ENCODE measurements at places on chromosomes 7 and 10.
A peak's percentile ranks its signal among the peaks of the same experiment; 100 is the strongest.

DNA sequence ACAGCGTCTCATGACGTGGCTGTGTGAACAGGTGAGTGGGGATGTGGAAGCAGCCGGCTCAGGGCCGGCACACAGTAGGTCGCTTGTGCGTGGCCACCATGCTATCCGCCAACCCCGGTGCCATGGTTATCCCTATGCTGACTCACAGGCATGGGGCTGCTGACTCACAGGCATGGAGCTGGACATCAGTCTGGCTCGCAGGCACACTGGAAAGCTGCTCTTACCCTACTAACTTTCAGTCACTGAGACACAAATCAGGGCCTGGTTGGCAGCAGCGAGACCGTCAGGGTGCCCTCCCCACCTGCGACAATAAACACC is 341.9 kb downstream of the PTPRN2 start:
- DNase-seq: peak; percentile 15

DNA sequence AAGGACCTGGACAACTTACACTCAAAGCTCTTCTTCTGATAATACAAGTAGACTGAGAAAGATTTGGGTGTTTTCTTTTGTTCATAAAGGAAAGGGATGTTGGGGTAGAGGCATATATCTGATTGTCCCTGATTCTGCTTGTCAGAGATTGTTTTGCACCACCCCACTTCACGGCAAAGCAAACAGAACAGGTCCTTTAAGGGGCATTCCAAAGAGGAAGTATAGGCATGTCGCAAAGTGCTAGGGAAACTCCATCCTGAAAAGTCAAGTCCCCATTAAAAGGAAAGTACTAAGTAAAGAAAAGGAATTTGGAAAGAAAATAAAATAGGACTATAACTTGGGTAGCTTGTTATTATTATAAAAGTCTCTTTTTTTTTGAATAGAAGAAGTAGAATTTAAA is 233.0 kb downstream of the DNAJB9 start:
- DNase-seq: no peak

DNA sequence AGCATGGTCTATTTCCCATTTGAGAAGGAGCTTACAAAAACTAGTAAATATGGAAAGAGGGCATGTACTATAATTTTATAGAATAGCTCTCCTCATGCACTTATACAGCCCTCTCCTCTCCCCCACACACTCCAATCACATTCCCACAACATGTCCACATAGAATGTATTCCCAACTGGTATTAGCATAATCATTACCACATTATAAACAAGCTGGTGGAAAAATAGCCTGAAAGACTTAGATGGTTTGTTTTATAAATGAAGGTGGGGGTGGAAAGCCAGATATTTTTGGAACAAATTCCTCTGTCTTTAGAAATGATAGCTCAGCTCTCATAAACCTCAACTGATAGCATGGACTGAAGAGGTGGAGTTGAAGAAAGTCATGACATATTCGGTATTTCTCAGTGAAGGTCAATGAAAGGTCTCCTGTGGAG is 410.1 kb downstream of the SUGCT start:
- DNase-seq: no peak

DNA sequence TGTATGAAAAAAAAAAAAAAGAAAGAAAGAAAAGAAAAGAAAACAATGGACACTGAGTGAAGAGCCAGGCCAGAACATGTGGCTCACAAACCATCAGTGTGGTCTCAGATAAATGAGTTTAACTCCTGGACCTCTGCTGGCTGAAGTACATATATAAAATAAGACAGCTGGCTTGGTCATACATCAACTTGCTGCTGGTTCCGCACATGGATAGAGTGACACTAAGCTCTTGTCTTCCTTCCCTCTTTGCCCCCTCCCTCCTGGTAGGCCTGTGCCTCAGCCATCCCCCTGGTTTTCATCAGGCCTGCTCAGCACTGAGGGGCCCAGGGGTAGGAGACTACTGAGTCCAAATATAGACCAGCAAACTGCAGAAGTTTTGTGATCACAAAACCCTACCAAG is 58.1 kb upstream of the DGKI start:
- no peak for DNase-seq

DNA sequence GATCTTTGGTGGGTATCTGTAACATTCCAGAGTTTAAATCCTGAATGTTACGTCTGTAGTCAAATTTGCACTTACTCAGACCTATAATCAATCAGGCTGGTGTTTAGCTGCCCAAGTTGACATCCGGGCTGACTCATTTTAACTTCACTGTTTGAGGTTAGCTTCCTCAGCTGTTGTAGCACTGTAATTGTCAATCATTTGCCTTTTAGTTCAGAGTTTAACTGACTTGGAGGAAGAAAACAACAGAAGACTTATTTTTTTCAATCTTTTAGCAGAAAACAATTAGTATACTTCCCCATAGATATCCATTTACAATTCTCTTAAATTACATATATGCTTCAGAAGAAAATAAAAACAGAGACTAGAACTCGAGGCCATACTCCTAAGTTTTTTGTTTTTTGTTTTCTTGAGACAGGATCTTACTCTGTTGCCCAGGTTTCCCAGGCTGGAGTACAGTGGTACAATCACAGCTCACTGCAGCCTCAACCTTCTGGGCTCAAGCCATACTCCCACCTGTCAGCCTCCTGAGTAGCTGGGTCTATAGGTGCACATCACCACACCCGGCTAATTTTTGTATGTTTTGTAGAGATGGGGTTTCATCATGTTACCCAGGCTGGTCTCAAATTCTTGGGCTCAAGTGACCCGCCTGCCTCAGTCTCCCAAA is 38.5 kb upstream of the LRRC17 start:
- peak; percentile 44 for DNase-seq

DNA sequence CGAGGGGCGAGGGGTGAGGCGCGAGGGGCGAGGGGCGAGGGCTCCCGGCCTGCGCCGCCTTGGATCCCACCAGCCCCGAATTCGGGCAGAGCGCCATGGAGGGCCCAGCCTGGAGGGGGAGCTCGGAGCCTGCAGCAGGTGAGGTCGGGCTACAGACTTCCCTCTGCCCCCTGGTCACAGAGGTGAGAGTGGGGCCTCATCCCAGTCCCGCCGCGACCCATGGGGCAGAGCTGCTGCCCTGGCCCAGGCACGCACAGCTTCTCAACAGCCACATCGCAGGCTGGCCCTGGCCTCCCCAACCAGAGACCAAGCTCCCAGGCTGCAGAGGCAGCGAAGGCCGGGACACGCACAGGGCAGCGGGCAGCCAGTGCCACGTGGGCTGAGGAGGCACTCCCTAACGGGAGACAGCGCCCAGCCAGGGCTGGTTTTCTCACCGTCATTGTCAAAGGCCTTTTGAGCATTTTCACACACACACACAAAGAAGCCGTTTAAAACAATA is 191.8 kb downstream of the PTPRN2 start:
- DNase-seq: no peak

DNA sequence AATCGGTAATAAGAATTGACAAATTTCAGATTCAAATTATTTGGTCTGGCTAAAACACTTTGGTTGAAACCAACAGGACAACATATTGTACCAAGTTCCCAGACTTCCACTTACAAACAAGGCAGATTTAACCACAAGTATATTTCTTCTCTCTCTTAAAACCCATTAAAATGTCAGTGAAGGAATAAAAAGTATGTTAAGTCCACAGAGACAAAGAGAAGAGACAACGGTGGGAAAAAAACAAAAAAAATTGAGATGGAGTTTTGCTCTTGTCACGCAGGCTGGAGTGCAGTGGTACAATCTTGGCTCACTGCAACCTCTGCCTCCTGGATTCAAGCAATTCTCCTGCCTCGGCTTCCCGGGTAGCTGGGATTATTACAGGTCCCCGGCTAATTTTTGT is 16.3 kb downstream of the TM9SF3 start:
- no peak for DNase-seq

DNA sequence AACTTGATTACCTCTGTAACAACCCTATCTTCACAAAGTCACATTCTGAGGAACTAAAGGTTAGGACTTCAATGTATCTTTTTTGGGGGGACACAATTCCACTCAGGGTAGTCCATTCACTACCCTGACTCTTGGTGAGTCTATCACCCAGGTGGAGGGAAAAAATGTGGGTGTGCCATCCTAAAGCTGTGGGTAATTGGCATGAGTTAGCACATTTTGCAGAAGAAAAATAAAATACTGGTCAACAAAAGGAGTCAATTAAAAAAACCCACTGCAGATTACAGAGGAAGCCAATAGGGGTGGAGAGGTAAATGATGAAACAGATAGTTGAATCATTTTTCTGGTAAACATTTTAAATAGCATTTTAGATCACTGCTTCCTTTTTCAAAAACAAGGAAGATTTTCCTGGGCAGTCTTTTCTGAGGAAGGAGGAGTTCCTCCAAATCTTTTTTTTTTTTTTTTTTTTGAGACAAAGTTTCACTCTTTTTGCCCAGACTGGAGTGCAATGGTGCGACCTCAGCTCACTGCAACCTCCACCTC is 5.1 kb upstream of the BLVRA start:
- DNase-seq: no peak

DNA sequence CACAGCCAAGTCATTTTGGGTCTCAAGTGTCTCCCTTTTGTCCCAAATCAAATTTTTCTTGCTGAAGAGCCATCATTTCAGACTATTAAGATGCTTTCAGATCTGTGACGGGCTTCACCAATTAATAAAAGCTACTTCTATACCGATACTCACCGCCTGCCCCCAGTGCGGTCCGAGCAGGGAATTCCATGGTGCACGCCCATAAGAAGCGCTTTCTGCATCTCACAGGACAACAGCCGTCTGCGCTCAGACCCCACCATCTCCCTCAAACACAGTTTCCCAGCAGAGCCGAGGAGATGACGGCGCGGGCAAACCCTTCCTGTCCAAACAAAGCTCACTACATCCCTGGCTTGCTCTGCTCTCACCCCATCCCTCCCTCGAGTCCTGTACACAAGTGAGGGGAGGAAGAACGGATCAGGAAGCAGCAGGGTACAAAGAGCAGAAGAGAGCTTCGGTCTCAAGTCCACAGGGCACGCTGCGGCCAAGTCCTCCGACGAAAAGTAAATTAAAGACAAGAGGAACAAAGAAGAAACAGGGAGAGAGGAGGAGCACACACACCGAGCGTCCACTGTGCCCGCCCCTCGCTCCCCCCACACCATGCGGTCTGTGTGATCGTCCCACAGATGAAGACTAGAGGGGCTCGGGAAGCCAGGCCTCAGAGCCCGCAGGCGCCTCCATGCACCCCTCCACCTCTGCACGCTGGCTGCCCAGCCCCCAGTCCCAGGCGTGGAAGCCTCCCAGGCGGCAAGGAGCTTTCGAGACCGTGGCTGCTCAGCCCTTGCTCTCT is 121.9 kb downstream of the MAD1L1 start:
- DNase-seq: no peak

DNA sequence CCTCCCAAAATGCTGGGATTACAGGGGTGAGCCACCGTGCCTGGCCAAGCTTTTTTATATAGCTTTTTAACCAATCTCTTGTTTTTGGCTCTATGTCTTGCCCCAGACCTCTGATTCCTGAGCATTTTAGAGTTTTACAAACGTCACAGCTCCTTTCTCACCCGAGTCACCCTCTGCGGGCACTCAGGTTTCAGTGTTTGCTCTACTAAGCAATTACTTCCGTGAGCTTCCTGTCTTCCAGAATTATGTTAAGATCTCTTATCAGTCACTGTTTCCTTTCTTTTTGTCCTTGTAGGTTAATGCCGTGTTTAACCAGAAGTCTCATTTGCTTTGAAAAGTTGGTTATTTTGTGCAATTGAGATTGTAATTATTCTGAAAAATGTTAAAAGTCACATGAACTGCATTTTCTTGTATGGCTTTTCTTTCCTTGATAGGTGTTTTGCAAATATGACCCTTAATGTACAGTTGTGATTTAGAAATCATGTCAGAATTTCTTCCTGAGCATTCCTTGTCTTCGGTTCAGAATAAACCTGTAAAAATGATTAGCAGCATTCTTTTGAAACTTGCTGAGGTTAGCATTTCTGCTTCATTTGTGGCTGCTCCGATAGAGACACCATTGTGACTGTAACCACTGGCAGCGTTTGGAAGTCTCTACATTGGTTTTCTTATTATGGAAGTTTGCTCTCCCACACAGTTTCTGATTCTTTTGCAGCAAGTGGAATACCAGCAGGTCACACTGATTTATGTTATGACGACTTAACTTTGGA is 4.5 kb upstream of the HKDC1 start:
- no peak for DNase-seq

GRCh38 chr10:84473136-84473535 is 144.7 kb downstream of the CCSER2 start:
- DNase-seq: no peak

- no peak for DNase-seq
Measured at GRCh38 chr7:15764010-15764409, 77.5 kb upstream of the MEOX2 start.

GRCh38 chr7:76411626-76412025 is 2.1 kb upstream of the SSC4D start:
- DNase-seq: no peak

GRCh38 chr10:89042562-89042961 is 52.0 kb downstream of the FAS start:
- no peak for DNase-seq

- DNase-seq: no peak
Measured at GRCh38 chr10:77614778-77615625, 22.6 kb downstream of the KCNMA1 start.

- peak; percentile 52 for DNase-seq
Measured at GRCh38 chr10:103265717-103266329, 11.1 kb upstream of the INA start.

DNA sequence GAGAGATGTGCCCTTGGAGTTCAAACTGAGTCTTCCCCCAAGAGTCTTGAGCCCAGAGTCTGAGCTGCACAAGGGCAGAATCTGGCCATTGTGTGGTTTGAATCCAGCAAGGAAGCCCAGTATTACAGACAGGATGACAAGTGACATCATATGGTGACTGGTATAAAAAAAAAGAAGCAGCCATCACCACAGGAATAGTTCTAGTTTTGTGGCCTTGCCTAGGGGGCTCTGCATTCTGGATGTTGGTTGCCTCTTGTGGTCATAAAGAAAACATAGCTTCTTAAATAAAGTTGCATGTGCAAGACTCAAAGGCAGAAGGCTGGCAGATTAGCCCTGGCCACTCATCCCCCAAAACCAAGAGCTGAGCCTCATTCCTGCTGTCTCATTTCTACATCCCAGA is 16.8 kb upstream of the LRRC72 start:
- no peak for DNase-seq

- no peak for DNase-seq
Measured at GRCh38 chr10:36880898-36881297, 244.5 kb upstream of the ANKRD30A start.

DNA sequence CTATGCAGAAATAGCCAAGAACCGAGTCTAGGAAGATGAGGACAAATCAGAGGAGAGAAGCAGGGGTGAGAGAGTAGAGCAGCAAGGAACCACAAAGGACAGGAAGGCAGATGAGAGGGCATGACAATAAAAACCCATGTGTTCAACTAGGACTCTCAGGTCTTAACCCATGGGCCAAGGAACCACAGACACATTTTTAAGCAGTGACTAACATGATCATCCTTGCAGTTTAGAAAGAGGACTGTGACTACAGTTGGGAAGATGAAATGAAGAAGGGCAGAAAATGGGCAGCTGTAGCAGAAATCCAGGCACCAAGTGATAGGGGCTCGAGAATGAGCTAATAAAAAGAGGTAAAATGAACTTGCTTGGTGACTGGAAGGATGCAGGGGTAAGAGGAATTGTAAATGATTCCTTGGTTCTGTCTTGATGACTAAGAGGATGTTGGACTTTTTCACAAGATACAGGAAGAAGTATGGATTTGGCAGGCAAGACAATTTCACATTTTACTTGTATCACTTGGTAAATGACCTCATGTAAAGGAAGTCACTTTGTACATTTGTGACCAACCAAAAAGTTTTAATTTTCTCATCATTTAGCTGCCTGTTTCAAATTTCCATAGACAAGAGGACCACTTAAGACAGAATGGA is 22.8 kb downstream of the SGMS1 start:
- no peak for DNase-seq

- DNase-seq: no peak
Measured at GRCh38 chr10:69353977-69354635, 62.6 kb downstream of the TACR2 start.
